Stomach (tissue), 19 donors: ENCODE measurements at places on chromosomes 3 and 15. TPM values are rescaled to one million over a fixed set of nuclear protein-coding genes. Genes with fewer than 3 reads are reported as not detected.

The CNTN6 gene
- not detected for total RNA-seq

The THSD4 gene
- total RNA-seq = 20.5 TPM

The UBA3 gene
- 44.3 TPM for total RNA-seq

The CAMP gene
- total RNA-seq = 0.92 TPM

The CLDN16 gene
- not detected for total RNA-seq
